Activated naive CD8-positive, alpha-beta T cell treated with anti-CD3 and anti-CD28 coated beads for 36 hours (primary cell): ENCODE measurements at places on chromosomes 6 and 20. TPM values are rescaled to one million over a fixed set of nuclear protein-coding genes. Genes with fewer than 3 reads are reported as not detected.

The PRR18 gene
- 0.08 TPM for total RNA-seq

GRCh38 chr6:134733801-134734200, 216.1 kb downstream of the ALDH8A1 start:
- no peak for DNase-seq

The SEMG1 gene
- not detected for total RNA-seq

The SPATA25 gene
- 1.0 TPM for total RNA-seq

- DNase-seq = no peak
Measured at GRCh38 chr6:101613556-101613955, 220.0 kb downstream of the GRIK2 start.

- peak; percentile 66 for DNase-seq
Measured at GRCh38 chr6:30787954-30788353, 43.6 kb upstream of the IER3 start.
